ENCODE measurements at places on chromosomes 16 and 17. TPM values are rescaled to one million over a fixed set of nuclear protein-coding genes. Genes with fewer than 3 reads are reported as not detected.
A peak's percentile ranks its signal among the peaks of the same experiment; 100 is the strongest.

CACNG5 gene
- not detected for total RNA-seq

GPR142 gene
- total RNA-seq = not detected

TMC5 gene
- total RNA-seq = not detected

PHB1 gene
- total RNA-seq = 47.8 TPM

LRRC75A gene
- total RNA-seq = 3.8 TPM

TP53TG3B gene
- total RNA-seq = not detected

GRCh38 chr16:19105891-19106624, 7.7 kb upstream of the ITPRIPL2 start:
- H3K36me3 ChIP-seq = no peaks in the 10 kb centered on the region
- no peak for DNase-seq
- H3K4me1 ChIP-seq = no peaks in the 10 kb centered on the region

DNA sequence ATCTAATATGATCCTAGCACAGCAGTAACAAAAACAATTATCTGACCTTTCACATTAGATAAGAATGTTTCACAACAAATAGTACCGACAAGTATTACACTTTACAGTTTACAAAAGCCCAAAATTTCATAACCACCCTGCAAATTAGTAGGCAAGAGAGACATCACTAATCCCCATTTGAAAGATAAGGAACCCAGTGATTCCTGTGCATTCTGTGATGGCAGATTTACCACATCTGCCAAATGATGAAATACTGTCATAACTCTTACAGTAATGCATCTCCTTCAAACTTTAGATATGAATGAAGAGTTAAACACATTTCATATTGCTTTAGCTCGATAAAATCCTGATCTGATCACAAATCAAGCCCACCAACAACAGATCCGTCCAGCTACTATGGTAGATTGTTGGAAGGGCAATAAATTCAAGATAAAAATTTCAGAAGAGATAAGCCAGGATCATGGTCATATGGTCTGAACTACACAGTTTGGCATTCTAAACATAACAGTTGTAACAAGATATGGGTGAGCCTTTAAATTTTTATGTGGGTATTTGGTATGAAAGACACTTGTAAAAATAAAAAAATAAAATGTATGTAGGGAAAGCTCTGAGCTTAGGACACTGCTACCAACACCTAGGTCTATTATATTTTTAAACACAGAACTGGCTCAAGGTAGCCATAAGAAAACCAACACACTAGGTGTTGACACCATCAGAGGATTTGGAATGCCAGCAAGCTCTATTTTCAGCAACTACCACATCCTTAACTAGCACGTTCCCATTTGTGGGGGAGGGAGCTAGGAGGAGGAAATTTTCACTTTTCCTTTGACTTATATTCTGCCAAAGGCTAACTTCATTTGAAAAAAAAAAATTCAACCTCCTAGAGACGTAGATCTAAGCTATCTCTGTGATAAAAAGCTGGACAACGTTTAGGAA, 9.3 kb downstream of the YWHAE start:
- no peaks in the 10 kb centered on the region for H3K27me3 ChIP-seq
- no peak overlapping the region for H3K27ac ChIP-seq
- peak overlapping the region; percentile 46 for H3K4me3 ChIP-seq
- no peaks in the 10 kb centered on the region for H3K36me3 ChIP-seq
- no peak for DNase-seq

- H3K36me3 ChIP-seq = peaks cover 16% of the 10 kb centered on the region
- H3K27ac ChIP-seq = peak overlapping the region; percentile 43
- peak overlapping the region; percentile 4 for H3K4me3 ChIP-seq
- H3K4me1 ChIP-seq = peaks cover 36% of the 10 kb centered on the region
These were observed 14.0 kb downstream of the CYB5B start for GRCh38 chr16:69438465-69438864.

- H3K27me3 ChIP-seq = no peaks in the 10 kb centered on the region
- DNase-seq = no peak
- no peak overlapping the region for H3K27ac ChIP-seq
These were observed 7.9 kb downstream of the MTMR4 start for GRCh38 chr17:58506354-58507080.

GRCh38 chr16:3235856-3236669, 1.1 kb upstream of the ZNF200 start:
- DNase-seq = peak; percentile 31
- H3K36me3 ChIP-seq = peaks cover 22% of the 10 kb centered on the region
- no peaks in the 10 kb centered on the region for H3K27me3 ChIP-seq
- H3K27ac ChIP-seq = no peak overlapping the region
- no peak overlapping the region for H3K4me3 ChIP-seq
- peaks cover 16% of the 10 kb centered on the region for H3K4me1 ChIP-seq

- H3K27me3 ChIP-seq = no peaks in the 10 kb centered on the region
- H3K4me1 ChIP-seq = peaks cover 29% of the 10 kb centered on the region
- peaks cover 35% of the 10 kb centered on the region for H3K36me3 ChIP-seq
- H3K27ac ChIP-seq = peak overlapping the region; percentile 92
- H3K4me3 ChIP-seq = no peak overlapping the region
These were observed 50.6 kb downstream of the MARF1 start for GRCh38 chr16:15592324-15592723.

GRCh38 chr17:10956821-10957220, 118.9 kb upstream of the PIRT start:
- H3K4me3 ChIP-seq = no peak overlapping the region
- no peaks in the 10 kb centered on the region for H3K27me3 ChIP-seq
- no peaks in the 10 kb centered on the region for H3K4me1 ChIP-seq
- no peak for DNase-seq
- no peaks in the 10 kb centered on the region for H3K36me3 ChIP-seq
- H3K27ac ChIP-seq = no peak overlapping the region

- H3K27ac ChIP-seq = no peak overlapping the region
- no peaks in the 10 kb centered on the region for H3K36me3 ChIP-seq
- no peaks in the 10 kb centered on the region for H3K27me3 ChIP-seq
- no peak overlapping the region for H3K4me3 ChIP-seq
These were observed 193.0 kb downstream of the STX8 start for GRCh38 chr17:9382626-9383025.

- no peak overlapping the region for H3K4me3 ChIP-seq
- H3K27me3 ChIP-seq = no peaks in the 10 kb centered on the region
- H3K36me3 ChIP-seq = peaks cover 69% of the 10 kb centered on the region
- no peak for DNase-seq
- H3K4me1 ChIP-seq = no peaks in the 10 kb centered on the region
These were observed 12.6 kb downstream of the UBN1 start for GRCh38 chr16:4859900-4860255.

- H3K4me3 ChIP-seq = no peak overlapping the region
- no peak for DNase-seq
- no peak overlapping the region for H3K27ac ChIP-seq
- no peaks in the 10 kb centered on the region for H3K4me1 ChIP-seq
These were observed 154.0 kb downstream of the C16orf78 start for GRCh38 chr16:49527611-49528010.

- H3K4me3 ChIP-seq = no peak overlapping the region
- no peak overlapping the region for H3K27ac ChIP-seq
- no peaks in the 10 kb centered on the region for H3K27me3 ChIP-seq
- no peak for DNase-seq
- no peaks in the 10 kb centered on the region for H3K36me3 ChIP-seq
These were observed 33.0 kb downstream of the PITPNM3 start for GRCh38 chr17:6523330-6523729.

- no peaks in the 10 kb centered on the region for H3K4me1 ChIP-seq
- no peaks in the 10 kb centered on the region for H3K36me3 ChIP-seq
- H3K27ac ChIP-seq = no peak overlapping the region
- no peak for DNase-seq
- no peaks in the 10 kb centered on the region for H3K27me3 ChIP-seq
- no peak overlapping the region for H3K4me3 ChIP-seq
These were observed 191.5 kb downstream of the FTO start for GRCh38 chr16:53895433-53895832.

- no peak for DNase-seq
- H3K27ac ChIP-seq = no peak overlapping the region
- H3K36me3 ChIP-seq = peaks cover 39% of the 10 kb centered on the region
- no peaks in the 10 kb centered on the region for H3K27me3 ChIP-seq
- H3K4me3 ChIP-seq = no peak overlapping the region
- H3K4me1 ChIP-seq = peaks cover 7% of the 10 kb centered on the region
These were observed 36.6 kb upstream of the CARMIL2 start for GRCh38 chr16:67608364-67608763.

DNA sequence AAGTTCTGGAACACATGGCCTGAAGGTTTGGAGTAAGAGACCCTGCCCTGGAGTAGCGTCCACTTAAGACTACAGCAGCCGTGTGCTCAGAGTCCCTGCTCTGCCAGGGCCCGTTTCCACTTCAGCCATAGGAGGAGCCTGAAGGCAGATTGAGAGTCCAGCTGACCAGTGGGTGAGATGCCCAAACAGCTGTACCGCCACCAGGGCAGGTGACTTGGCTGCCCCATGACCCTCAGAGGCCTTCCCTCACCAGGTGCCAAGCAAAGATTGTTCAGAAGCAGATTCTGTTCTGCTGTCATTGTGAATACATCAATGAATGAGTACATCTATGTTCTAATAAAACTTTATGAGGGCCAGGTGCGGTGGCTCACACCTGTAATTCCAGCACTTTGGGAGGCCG, 178.8 kb downstream of the RAB11FIP4 start:
- H3K36me3 ChIP-seq = no peaks in the 10 kb centered on the region
- no peak overlapping the region for H3K27ac ChIP-seq
- no peak for DNase-seq
- no peaks in the 10 kb centered on the region for H3K27me3 ChIP-seq
- H3K4me3 ChIP-seq = no peak overlapping the region
- H3K4me1 ChIP-seq = no peaks in the 10 kb centered on the region

DNA sequence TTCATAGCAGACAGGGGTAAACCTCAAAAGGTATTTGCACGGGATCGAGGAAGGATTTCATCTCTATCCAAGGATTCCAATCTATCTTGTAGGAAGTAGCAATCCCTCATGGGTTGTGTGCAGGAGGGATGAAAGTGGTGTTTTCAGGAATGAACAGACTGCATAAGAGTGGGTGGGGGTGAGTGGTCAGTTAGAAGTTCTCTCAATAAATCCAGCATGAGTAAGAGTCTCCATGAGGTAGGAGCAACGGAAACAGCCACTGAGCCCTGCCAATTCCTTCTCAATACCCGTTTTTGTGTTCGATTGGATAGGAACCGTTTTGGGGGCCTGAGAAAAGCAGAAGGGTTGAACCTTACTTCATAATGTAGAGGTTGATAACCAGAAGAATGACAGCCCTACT, 375.6 kb downstream of the SOX9 start:
- H3K27ac ChIP-seq = no peak overlapping the region
- H3K4me1 ChIP-seq = no peaks in the 10 kb centered on the region
- DNase-seq = no peak
- H3K27me3 ChIP-seq = no peaks in the 10 kb centered on the region

DNA sequence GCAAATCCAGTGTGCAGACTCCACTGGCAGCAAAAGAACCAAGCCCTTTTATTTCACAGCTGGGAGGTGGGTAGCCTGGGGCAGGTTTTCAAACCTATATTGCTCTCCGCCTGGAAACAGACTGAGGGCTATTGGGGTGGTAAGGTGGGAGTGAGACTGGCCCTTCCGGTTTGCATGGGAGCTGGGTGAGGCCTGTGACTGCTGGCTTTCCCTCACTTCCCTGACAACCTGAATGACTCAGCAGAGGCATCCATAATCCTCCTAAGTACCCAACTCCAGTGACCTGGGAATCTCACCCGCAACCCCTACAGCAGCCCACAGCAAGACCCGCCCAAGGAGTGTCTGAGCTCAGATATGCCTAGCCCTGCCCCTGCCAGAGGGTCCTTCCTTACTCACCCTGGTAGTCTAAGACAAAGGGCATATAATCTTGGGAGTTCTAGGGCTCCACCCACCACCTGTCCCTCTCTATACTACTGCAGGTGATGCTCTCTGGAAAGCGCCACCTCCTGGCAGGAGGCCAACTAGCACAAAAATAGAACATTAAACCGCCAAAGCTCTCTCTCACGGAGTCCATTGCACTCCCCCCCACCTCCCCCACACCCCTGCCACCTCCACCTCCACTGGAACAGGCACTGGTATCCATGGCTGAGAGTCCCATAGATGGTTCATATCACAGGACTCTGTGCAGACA, 602.0 kb upstream of the C16orf82 start:
- no peaks in the 10 kb centered on the region for H3K36me3 ChIP-seq
- H3K4me1 ChIP-seq = no peaks in the 10 kb centered on the region
- no peak for DNase-seq
- H3K4me3 ChIP-seq = no peak overlapping the region
- H3K27me3 ChIP-seq = no peaks in the 10 kb centered on the region

DNA sequence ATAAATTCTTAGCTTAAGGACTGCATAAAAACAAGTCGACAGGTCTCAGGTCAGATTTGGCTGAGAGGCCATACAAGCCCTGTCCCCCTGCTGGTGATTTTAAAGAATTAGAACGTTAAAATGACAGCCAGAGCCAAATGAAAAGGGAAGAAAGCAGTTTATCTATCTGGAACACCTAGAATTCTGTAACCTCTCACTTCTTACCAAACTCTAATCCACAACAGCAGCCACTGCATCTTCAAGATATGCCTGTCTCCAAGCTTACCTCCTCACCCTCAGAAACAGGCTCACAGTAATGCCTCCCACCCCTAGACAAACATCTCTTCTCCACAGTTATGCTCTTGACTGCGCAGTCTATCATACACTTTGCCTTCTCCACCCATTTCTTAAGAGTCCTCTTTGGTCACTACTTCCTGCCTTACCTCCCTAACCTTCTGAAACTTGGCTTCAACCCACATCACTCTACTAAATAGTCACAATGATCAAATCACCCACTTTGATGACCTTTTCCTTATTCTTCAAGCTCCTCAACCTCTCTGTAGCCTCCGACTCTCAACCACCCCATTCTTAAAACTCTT, 14.2 kb downstream of the ANKFY1 start:
- H3K4me1 ChIP-seq = no peaks in the 10 kb centered on the region
- H3K4me3 ChIP-seq = no peak overlapping the region
- no peak overlapping the region for H3K27ac ChIP-seq
- no peaks in the 10 kb centered on the region for H3K27me3 ChIP-seq

GRCh38 chr16:78987666-78988065, 612.9 kb downstream of the MAF start:
- H3K27me3 ChIP-seq = no peaks in the 10 kb centered on the region
- H3K36me3 ChIP-seq = no peaks in the 10 kb centered on the region
- no peaks in the 10 kb centered on the region for H3K4me1 ChIP-seq
- no peak overlapping the region for H3K4me3 ChIP-seq
- no peak overlapping the region for H3K27ac ChIP-seq

DNA sequence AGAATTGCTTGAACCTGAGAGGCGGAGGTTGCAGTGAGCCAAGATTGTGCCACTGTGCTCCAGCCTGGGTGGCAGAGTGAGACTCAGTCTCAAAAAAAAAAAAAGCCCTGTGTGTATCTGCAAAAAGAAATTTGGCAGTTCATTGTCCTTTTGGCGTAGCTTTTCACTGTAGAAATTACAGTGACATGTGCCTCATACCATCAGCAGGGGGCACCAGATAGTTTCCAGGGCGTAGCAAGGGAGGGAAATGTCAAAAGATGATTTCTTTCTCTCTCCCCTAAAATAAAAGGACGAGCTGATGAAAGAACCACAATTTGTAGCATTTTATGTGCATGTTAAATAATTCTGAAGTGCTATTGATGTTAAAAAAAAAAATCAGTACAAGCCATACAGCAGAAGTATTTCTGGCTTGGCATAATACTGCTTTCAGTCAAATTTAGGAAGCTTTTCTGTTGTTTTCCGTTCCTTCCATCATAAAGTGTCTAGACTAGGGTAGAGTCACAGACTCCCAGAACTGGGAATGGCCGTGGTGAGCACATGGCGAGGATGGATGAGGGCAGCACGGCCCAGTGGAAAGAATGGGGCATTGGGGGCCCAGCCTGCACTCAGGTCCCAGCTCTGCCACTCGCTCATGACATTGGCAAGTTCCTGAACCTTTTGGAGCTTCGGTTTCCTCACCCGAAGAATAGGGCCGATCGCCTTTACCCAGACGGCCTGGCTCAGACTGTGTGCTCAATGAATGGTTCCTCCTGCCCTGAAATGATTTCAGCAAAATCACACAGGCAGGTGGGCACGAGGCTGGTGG, 59.8 kb upstream of the RPH3AL start:
- H3K36me3 ChIP-seq = no peaks in the 10 kb centered on the region
- no peaks in the 10 kb centered on the region for H3K27me3 ChIP-seq
- H3K4me1 ChIP-seq = peaks cover 76% of the 10 kb centered on the region
- peak; percentile 60 for DNase-seq
- peak overlapping the region; percentile 79 for H3K27ac ChIP-seq

All from CD4-positive, CD25-positive, alpha-beta regulatory T cell (primary cell).